T-helper 2 cell treated with Interferon-gamma antibody and Interleukin-4, amounts not matched to agents 5 μg/mL and 100 μg/mL, for 36 hours (primary cell): ENCODE measurements at places on chromosomes 4 and X.

DNA sequence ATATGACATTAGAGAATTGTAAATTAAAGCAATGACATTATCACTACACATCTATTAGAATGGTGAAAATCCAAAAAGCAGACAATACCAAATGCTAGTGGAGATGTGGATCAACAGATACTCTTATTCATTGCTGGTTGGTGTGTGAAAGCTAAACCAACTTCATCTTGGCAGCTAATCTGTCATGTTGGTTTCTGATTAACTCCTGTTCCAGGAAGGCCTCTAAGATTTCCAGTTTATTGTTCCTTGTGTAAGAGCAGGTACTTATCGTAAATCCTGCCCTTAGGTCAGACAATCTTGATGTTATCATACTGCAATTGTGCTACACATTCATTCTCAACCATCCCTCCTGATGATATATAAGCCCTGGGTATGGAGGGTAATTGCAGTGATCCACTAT is 809.0 kb upstream of the DIAPH2 start:
- no peak overlapping the region for H3K27ac ChIP-seq
- no peaks in the 10 kb centered on the region for H3K36me3 ChIP-seq
- no peaks in the 10 kb centered on the region for H3K4me1 ChIP-seq
- H3K27me3 ChIP-seq, result no peaks in the 10 kb centered on the region
- no peak overlapping the region for H3K4me3 ChIP-seq
- no peak for DNase-seq

DNA sequence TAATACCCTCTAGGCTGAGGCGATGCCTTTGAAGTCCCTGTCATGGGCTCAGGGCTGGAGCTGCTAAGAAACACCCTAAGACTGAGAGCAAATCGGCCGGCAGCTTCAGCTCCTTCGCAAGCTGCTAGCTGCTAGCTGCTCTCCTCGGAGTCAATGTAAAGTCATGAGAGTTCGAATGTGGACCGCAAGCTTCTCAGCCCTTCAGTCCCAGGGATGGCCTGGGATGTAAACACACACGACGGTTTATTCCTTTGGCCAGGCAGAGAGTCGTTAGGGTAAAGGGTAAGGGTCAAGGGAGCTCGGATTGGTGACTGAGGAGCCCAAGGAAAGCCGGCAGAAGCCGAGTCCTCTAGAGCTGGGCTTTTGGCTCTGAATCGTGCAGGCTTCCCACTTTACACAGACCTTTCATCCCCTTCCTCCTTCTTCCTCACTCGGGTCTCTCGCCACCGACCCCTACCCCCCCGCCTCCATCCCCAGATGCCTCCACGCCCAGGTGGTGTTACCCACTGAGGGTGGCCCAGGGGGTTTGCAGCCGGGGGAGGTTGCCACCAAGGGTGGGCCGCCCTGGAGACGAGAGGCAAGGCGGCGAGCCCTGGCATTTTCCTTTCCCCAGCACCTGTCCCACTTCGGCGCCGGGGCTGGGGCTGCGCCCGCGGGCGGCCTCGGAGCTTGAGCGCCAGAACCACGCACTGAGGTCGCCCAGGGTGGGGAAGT is 3.1 kb upstream of the BCORL1 start:
- H3K4me3 ChIP-seq, result peak overlapping the region; percentile 63
- no peaks in the 10 kb centered on the region for H3K36me3 ChIP-seq
- H3K27me3 ChIP-seq, result peaks cover 10% of the 10 kb centered on the region
- DNase-seq, result no peak
- no peak overlapping the region for H3K27ac ChIP-seq
- peaks cover 14% of the 10 kb centered on the region for H3K4me1 ChIP-seq

- no peak overlapping the region for H3K27ac ChIP-seq
- no peak overlapping the region for H3K4me3 ChIP-seq
- H3K4me1 ChIP-seq, result no peaks in the 10 kb centered on the region
- no peaks in the 10 kb centered on the region for H3K36me3 ChIP-seq
- no peaks in the 10 kb centered on the region for H3K27me3 ChIP-seq
These were observed 119.2 kb downstream of the SMARCA1 start for GRCh38 chrX:129403974-129404669.

- no peaks in the 10 kb centered on the region for H3K4me1 ChIP-seq
- H3K36me3 ChIP-seq, result no peaks in the 10 kb centered on the region
- DNase-seq, result no peak
- no peak overlapping the region for H3K4me3 ChIP-seq
- no peak overlapping the region for H3K27ac ChIP-seq
- H3K27me3 ChIP-seq, result no peaks in the 10 kb centered on the region
These were observed 111.4 kb downstream of the CPZ start for GRCh38 chr4:8703857-8704495.

DNA sequence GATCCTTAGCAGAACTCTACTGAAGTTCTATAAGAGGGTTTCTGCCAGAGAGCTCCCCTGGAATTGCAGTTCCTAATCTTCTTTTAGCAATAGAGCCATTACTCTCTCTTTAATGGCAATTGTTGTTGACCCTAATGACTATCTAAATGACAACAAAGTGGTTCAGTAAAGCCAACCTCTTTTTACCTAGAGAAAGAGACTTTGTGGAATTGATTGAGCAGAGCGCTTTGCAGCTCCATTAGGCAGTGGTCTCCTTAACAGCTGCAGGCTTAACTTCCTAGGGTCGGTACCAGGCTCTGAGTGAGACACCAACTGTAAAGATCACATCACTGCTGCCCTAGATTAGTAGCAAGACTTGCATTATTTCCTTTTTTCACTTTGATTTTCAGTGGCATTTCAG is 1472.9 kb upstream of the TENM3 start:
- H3K27ac ChIP-seq, result no peak overlapping the region
- no peaks in the 10 kb centered on the region for H3K4me1 ChIP-seq
- no peaks in the 10 kb centered on the region for H3K27me3 ChIP-seq
- no peaks in the 10 kb centered on the region for H3K36me3 ChIP-seq

DNA sequence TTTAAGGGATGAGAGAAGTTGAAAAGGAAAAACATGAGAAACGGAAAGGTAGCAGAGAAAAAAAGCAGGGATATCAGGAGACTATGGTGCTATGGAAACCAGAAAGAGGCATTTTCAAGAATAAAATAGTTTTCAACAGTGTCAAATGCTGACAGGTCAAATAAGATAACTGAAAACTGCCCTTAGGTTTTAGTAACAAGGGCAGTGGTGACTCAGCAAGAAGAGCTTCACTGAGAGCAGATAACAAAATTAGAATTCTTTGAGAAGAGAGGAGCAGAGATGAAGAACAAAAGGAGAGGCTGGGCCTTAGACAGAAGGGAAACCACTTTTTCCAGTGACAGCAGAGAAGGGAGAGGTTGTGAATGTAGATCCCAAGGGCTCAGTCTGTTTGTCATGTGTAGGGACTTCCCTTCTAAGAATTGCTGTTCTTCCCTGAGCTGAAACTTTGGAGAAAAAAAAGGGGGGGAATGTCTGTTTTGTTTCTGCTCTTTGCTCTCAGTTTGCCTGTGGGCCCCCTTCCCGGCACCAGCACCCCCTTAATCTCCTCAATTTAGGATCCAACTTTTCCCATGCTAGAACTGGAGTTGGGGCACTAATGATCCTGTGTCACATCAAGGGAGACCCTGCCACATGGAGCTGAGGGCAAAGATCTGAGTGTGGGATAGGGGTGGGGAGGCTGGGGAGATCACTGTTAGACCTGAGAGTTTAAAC is 26.8 kb upstream of the MAGEA10 start:
- H3K4me1 ChIP-seq, result no peaks in the 10 kb centered on the region
- H3K27me3 ChIP-seq, result no peaks in the 10 kb centered on the region
- no peak overlapping the region for H3K27ac ChIP-seq
- no peak for DNase-seq

DNA sequence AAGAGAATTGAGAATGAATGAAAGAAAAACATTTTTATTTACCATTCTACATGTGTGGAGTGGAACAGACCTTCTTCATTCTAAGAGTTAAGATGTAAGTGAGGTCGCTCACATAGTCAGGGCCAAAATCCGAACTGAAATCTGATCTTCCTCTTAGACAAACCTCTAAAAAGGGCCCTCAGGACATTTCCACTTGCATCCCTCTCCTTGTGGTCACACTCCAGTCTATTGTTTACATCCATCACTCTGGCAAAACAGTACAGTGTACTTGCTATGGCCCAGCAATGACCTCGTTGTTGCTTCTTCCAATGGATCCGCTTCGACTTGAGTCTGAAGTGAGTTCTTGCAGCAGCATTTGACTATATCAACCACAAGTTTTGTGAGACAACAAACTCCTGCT is 54.2 kb downstream of the MOSPD2 start:
- no peak overlapping the region for H3K27ac ChIP-seq
- H3K36me3 ChIP-seq, result no peaks in the 10 kb centered on the region
- DNase-seq, result no peak
- H3K4me1 ChIP-seq, result no peaks in the 10 kb centered on the region
- peaks cover 6% of the 10 kb centered on the region for H3K27me3 ChIP-seq
- no peak overlapping the region for H3K4me3 ChIP-seq

DNA sequence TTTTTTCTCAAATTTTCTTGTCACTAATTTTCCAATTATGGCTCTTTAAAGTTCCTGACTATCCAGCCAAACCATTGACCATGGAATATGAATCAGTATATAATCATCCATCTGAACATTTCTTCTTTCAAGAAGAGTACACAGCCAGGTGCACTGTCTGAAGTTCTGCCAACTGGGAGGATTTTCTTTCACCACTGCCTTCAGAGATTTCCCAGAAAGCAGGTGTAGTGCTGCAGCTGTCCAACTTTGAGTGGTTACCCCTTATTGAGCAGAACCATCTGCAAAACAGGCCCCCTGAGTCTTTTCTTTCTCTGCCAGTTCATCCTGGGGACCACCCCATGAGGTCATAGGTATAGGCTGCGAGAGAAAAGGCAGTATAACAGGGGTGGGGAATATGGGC is 1213.2 kb downstream of the RAPGEF2 start:
- H3K4me3 ChIP-seq, result no peak overlapping the region
- no peaks in the 10 kb centered on the region for H3K4me1 ChIP-seq
- H3K27me3 ChIP-seq, result no peaks in the 10 kb centered on the region
- H3K36me3 ChIP-seq, result no peaks in the 10 kb centered on the region

DNA sequence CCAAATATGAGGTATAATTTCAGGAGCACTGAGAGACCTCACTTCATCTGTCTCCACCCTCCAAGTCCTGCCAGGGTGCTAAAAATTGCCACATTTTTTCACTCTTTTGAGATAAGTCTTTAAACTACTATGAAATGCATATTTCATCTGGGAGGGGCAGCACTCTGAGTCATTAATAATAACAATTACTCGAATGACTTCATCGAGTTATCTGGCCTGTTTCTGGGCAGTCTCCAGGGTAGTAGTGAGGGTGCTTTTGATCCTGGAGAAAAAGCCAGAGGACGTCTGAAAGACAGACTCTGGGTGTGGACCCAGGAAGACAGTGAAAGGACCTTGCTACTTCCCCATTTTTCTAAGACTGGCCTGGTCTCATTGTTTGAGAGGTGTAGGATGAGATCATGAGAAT is 42.3 kb upstream of the SRD5A3 start:
- no peak overlapping the region for H3K27ac ChIP-seq
- no peaks in the 10 kb centered on the region for H3K4me1 ChIP-seq
- H3K27me3 ChIP-seq, result peaks cover 8% of the 10 kb centered on the region
- no peak for DNase-seq
- no peak overlapping the region for H3K4me3 ChIP-seq

DNA sequence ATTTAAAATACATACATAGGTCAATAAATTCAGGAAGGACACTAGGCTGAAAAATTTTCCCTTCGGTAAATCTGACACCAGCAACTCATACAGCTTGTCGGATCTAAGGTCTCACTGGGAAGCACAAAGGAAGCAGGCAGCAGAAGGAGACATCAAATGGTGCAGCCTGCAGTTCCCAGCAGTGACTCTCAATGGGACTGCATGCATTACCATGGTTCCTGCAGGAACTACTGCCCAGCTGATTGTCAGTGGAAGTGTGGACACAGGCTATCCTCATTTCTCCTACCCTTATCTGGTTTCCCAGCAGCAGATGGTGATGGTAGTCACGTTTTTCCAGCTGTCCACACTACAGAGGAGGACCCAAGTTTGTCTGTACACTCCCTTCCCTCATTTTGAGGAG is 113.3 kb downstream of the PPP1R2C start:
- no peaks in the 10 kb centered on the region for H3K4me1 ChIP-seq
- H3K36me3 ChIP-seq, result no peaks in the 10 kb centered on the region
- no peaks in the 10 kb centered on the region for H3K27me3 ChIP-seq
- DNase-seq, result no peak

DNA sequence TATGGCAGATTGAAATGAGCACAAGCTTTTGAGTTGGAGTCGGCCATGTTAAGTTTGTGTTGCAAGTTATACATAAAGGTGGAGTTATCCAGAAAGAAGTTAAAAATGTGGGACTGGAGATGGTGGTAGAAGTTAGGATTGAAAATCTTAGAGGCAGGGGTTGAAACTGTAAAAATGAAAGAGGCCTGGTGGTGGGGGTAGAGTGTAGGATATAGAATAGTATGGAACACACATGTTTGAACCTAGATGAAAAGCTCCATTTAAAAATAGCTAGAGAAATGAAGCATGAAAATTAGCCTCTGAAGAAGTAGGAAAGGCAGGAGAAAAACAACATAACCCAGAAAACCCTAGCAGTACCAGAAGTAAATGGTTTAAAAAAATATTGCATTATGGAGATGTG is 131.8 kb upstream of the ENPEP start:
- H3K27ac ChIP-seq, result no peak overlapping the region
- H3K27me3 ChIP-seq, result peaks cover 12% of the 10 kb centered on the region
- H3K4me1 ChIP-seq, result peaks cover 7% of the 10 kb centered on the region

- no peak for DNase-seq
- no peak overlapping the region for H3K4me3 ChIP-seq
- H3K27me3 ChIP-seq, result no peaks in the 10 kb centered on the region
- no peaks in the 10 kb centered on the region for H3K36me3 ChIP-seq
- H3K27ac ChIP-seq, result no peak overlapping the region
These were observed 542.3 kb upstream of the ADGRL3 start for GRCh38 chr4:60657807-60658206.

GRCh38 chr4:16833722-16834121 is 64.7 kb downstream of the LDB2 start:
- no peaks in the 10 kb centered on the region for H3K36me3 ChIP-seq
- no peak for DNase-seq
- H3K4me1 ChIP-seq, result peaks cover 1% of the 10 kb centered on the region

DNA sequence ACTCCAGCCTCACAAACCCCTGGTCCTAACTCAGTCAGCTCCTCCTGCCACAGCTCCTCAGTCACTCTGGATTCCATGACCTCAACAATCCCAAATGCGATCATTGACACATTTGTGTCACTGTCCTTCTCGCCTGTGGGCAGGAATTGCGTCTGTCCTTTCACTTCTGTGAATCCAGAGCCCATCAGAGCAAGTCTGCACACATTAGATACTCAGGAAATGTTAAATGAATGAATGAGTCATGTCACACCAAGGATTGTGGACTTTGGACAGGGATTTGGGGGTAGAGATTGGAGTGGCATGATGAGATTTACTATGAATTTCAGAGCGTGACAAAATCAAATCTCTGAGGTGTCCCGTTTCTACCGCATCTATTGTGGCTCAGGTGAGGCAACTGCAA is 11.8 kb upstream of the CLDN24 start:
- no peaks in the 10 kb centered on the region for H3K27me3 ChIP-seq
- peaks cover 5% of the 10 kb centered on the region for H3K4me1 ChIP-seq
- no peak overlapping the region for H3K27ac ChIP-seq
- no peak overlapping the region for H3K4me3 ChIP-seq
- DNase-seq, result no peak

- no peak for DNase-seq
- H3K36me3 ChIP-seq, result no peaks in the 10 kb centered on the region
- H3K4me1 ChIP-seq, result no peaks in the 10 kb centered on the region
- no peak overlapping the region for H3K4me3 ChIP-seq
- H3K27ac ChIP-seq, result no peak overlapping the region
These were observed 17.8 kb upstream of the MAGED4 start for GRCh38 chrX:52166840-52167239.
